Activated T-helper 2 cell treated with anti-CD3 and anti-CD28 coated beads, Interferon-gamma antibody, Interleukin-2, Interleukin-4, amounts not matched to agents 10 μg/mL and 5 μg/mL and 100 μg/mL, durations not matched to agents 14 hours and 24 hours and 36 hours (primary cell): ENCODE measurements at places on chromosomes 5 and 9. TPM values are rescaled to one million over a fixed set of nuclear protein-coding genes. Genes with fewer than 3 reads are reported as not detected.
A peak's percentile ranks its signal among the peaks of the same experiment; 100 is the strongest.

DNA sequence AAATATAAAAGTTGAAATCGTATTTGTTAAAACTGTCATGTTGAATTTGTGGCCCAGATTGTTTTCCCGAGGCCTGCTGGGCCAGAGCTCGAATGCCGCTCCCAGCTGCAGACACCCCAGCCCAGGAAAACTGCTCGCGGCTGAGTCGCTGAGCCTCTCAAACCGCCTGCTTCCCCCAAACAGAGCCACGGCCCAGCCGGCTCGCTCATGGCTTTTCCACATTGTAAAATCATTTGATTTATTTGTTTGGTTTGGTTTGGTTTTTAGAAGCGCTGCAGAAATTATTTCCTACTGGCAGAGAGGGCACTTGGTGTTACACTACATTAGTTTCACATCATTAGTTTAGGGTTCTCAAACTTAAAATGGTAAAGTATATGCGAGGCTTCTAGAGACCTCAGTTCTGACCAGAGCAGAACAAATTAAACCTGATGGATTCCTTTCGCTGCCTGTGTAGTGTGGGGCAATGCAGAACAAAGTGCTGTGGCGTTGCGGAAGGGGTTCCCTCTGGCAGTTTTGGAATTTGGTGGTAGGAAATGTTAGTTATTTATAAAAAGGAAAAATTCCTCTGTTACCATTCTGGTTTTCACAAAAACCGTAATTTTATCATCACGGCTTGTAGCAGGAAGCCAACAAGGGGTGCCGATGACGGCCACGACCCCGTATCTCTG, 156.5 kb upstream of the PITX1 start:
- DNase-seq, result peak; percentile 1

DNA sequence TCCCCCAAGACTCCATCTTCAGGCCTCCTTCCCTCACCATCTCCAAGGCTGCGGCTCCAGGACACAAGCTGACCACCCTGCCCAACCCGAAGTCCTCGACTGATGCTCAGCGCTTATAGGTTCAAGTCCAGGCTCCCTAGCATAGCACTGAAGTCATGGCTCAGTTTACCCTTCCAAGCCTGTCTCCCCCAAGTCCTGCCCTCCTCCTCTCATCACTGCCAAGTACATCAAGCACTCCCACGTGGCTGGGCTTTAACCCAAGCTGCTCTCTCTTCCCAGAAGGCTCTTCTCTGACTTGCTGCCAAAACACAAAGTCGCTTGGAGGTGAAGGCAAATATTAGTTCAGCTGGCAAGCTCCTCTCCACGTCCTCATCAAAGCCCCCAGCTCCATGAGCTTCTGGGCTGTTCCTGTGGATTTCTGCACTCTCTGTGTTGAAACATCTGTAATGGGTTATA, 22.1 kb upstream of the MARCHF6 start:
- DNase-seq, result no peak

- no peak for DNase-seq
Observed at GRCh38 chr5:179256328-179257175, 88.7 kb downstream of the ADAMTS2 start.

GRCh38 chr9:17519761-17520160, 59.1 kb upstream of the SH3GL2 start:
- DNase-seq, result no peak

NR4A3 gene
- total RNA-seq, result 161 and 169 TPM in 2 replicates

- no peak for DNase-seq
Observed at GRCh38 chr5:150046031-150046430, 40.3 kb downstream of the CSF1R start.

GABRA6 gene
- not detected in 2 replicates for total RNA-seq

PCDHB4 gene
- not detected in 2 replicates for total RNA-seq

DNA sequence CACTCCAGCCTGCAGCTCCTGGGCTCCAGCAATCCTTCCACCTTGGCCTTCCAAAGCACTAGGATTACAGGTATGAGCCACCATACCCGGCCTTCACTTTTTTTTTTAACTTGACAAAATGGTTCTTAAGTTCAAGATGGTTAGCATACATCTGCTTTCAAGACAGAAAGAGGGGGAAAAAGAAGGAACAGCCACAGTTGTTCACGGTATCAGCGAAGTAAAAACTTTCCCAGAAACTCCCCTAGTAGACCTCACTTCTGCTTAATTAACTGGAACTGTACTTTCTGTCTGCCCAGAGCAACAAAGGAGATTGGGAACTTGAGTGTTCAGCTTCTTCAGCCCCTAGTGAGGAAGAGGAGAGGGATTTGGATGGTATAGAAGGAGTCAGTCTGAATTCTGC, 116.7 kb downstream of the UGCG start:
- no peak for DNase-seq

FBXL7 gene
- 0.05 TPM in 1 of 2 replicates, not detected in the other for total RNA-seq
